Cardiac fibroblast (primary cell): ENCODE measurements at places on chromosomes 12 and 14.

- peak; percentile 68 for DNase-seq
These were observed 30.7 kb downstream of the CEP290 start for GRCh38 chr12:88111074-88111652.

DNA sequence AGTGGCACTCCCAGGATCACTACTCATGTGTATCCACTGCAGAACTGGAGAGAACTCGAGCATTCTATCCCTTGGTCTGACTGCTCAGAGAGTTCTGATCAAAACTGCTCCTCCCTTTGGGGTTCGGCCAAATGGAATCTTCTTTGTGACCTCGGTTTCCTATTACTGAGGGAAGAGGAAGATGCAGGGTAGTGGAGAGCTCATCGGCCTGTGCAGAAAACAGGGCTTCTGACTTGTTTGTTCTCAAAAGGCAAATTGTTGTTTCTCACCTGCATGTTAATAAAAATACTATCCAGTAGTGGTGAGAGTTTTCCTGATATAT is 17.1 kb upstream of the AKAP6 start:
- no peak for DNase-seq

GRCh38 chr12:30885321-30885720 is 41.2 kb upstream of the TSPAN11 start:
- DNase-seq, result no peak

GRCh38 chr12:113479590-113480335 is 8.1 kb upstream of the LHX5 start:
- DNase-seq, result peak; percentile 46

DNA sequence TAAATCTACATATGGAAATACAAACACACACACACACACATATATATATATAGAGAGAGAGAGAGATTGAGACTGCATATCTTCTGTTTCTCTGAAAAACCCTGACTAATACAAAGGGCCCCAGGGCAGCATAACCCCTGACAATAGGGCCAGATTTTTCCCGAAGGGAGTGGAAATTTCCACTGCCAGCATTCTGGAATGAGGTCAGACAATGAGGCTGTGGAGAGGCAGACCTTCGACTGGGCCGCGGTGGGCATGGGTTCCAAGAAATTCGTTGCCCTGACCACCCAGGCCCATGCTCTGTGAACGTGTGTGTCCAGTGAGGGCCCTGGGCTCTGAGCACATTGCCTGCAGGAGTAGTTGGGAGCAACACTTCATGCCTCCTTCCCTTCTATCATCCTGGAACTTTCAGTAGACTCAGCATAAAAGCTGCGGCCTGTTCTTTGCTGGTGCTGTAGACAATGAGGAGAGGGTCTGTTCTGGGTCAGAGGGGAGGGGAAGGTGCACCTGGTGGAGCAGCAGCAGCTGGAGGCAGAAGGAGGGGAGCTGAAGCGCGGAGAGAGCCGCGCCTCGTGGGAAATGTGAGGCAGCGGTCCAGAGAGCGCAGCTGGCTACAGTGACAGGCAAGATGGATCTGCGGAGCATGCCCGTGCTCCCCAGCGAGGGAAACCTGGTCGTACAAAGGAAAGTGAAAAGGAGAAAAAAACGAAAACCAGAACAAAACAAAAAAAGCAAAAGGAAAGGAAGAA is 25.6 kb upstream of the CCDC60 start:
- no peak for DNase-seq

GRCh38 chr14:48826058-48826457 is 760.1 kb downstream of the RPS29 start:
- DNase-seq, result no peak

- DNase-seq, result no peak
These were observed 6.7 kb upstream of the CLEC7A start for GRCh38 chr12:10136637-10137205.

DNA sequence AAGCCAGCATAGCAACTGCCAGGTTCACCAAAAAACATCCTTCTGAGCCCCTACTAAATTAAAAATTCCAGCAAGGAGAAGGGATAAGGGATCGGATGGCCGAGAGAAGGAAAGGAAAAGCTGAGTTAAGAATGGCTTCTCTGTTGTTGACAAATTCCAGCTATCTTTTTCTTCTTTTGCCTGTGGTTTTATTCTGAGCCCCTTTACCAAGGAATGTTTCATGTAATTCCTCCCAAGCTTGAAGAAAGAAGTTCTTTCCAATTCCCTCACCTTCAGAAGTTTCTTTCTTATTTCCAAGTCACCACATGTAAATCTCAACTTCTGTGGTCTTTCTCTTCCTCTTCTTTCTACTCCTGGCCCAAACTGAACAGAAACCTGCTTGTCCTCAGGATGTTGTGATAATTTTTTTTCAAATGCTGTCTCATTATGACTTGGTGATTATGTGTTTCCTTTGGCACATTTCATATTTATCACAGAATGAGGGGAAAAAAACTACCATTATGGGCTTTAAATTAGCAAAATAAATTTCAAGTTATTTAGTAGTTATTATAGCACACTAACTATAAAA is 40.0 kb downstream of the FGD6 start:
- DNase-seq, result no peak
